ENCODE measurements at places on chromosomes 4 and X.
A peak's percentile ranks its signal among the peaks of the same experiment; 100 is the strongest.

DNA sequence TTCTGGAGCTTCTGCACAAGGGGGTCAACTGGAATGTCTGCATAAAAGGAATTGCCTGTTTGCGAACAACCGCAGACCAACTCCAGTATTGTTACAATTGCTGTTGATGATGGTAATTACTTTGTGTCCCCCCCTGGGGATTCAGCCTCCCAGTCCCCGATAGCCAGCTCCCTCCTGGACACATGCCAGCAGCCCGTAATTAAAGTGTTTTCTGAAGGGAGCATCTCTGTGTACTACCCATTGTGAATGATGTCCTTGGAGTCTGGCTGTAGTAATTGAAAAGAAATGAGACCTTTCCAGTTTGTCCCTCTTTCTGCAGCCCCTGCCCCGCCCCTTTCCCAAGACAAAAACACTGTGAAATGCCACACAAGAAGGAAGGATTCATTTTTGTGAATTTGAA, 377.1 kb upstream of the LCORL start:
- no peak for DNase-seq

DNA sequence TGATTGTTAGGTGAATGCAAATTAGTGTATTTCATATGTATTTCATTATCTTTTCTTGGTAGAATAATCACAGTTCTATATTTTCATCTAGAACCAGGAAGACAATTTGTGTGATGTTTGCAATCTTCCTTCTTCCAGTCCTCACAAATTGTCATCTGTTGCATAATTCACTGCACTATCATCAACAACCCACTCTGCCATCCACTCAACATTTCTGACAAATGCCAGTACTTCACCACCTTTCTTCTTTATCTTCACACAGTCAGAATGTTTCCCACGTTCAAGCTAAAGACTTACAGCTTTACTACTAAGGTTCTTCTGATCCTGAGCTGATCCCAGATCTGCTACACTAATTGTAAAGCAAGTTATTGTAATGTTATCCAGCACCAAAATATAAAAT, 107.8 kb downstream of the IQCM start:
- DNase-seq = no peak

- DNase-seq = no peak
Observed at GRCh38 chr4:9735515-9735914, 45.9 kb upstream of the DRD5 start.

- peak; percentile 18 for DNase-seq
Observed at GRCh38 chrX:40176351-40177116, 78.8 kb upstream of the BCOR start.

DNA sequence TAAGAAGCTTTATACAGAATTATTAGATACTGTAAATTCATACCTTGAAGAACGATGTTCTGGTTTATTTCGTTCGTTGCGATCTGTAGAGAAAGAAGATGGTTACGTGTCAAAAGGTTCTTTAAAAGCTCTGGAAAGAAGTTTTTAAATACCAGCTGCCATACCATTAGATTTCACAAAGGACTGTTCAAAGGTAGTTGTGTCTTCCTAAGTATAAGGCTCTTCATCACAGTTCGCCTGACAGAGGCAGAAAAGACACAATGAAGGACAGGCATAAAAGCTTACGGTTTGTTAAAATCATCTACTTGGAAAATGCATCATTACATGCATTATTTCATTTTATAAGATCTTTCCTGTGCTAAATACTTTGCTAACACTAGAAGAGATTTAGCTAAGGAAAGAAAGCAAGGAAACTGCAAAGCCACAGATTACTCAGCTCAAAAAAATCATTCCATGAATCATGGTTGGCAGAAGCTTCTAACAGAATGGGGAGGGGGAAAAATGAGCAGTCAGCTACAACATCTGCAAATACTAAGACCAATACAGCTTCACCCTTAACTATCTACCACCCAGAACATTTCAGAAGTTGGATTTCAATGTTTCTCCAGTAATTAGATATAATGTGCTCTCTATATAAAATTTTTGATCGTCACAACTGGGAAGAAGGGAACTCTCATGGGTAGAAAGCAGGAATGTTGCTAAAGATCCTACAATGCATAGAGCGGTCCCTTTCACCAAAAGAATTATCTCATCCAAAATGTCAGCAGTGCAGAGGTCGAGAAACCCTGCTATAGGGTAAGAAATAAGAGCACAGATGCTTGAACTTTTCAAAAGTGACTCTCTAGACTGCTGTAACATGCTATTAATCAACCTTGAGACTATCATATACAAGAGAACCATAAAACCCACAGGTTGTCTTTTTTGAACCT, 50.7 kb upstream of the PRSS48 start:
- DNase-seq = no peak

DNA sequence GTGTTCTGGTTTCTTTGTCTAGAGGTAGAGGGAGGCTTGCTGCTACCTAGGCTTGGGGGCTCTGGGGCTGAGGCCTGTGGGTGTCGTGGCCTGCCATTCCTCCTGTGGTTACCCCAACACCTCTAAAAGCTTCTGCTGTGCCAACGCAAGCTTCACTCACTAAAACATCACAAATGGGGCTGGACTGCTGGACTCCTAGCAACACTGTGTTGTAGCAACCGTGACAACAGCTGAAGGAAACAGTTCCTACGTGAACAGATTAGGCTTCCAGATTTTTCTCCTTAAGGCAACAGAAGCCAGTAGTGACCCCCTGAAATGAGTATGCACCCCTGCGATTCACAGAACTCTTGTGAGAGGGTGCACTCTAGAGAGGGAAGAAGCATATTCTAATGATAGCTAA, 138.3 kb upstream of the TEX13D start:
- DNase-seq = no peak

DNA sequence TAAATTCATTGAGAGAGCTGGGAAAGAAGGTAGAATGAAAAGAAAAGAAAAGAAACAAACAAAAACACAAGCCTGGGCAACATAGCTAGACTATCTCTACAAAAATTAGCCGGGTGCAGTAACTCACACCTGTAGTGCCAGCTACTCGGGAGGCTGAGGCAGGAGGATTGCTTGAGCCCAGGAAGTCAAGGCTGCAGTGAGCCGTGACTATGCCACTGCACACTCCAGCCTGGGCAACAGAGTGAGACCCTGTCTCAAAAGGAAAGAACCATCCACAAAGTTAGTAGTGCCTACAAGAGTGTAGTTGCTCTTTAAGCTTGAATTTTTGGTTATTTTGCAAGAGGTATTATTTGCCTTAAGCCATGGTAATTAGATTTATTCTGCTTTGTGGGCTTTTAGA, 157.7 kb downstream of the CBR4 start:
- no peak for DNase-seq

- DNase-seq = no peak
Observed at GRCh38 chrX:9560219-9560618, 95.4 kb downstream of the TBL1X start.

GRCh38 chrX:112527903-112528302, 151.8 kb downstream of the LHFPL1 start:
- DNase-seq = no peak

- DNase-seq = no peak
Observed at GRCh38 chr4:1242506-1243450, 6.2 kb downstream of the CTBP1 start.

- no peak for DNase-seq
Observed at GRCh38 chrX:144918936-144919335, 328.4 kb upstream of the SPANXN1 start.

DNA sequence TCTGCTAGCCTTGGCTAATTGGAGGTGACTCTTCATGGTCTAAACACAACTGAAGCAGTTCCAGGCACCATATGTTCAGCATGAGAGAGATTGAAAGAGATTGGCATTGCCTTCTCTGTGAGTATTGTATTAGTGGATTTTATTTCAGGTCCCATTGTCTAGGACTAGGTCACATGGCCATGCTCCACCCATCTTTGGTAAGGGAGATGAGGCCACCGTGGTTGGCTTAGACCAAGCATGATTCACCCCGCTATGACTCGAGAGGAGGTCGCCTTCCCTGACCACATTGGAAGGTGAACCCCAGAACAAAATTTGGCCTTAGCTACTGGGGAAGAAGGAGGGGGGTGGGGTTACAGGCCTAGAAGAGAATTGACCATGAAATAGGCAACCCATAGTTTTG, 109.9 kb upstream of the BCOR start:
- no peak for DNase-seq

- no peak for DNase-seq
Observed at GRCh38 chrX:96246436-96246835, 438.2 kb upstream of the DIAPH2 start.

- no peak for DNase-seq
Observed at GRCh38 chrX:38627683-38628082, 66.3 kb downstream of the TSPAN7 start.

GRCh38 chr4:25320773-25321172, 8.2 kb downstream of the ZCCHC4 start:
- no peak for DNase-seq

DNA sequence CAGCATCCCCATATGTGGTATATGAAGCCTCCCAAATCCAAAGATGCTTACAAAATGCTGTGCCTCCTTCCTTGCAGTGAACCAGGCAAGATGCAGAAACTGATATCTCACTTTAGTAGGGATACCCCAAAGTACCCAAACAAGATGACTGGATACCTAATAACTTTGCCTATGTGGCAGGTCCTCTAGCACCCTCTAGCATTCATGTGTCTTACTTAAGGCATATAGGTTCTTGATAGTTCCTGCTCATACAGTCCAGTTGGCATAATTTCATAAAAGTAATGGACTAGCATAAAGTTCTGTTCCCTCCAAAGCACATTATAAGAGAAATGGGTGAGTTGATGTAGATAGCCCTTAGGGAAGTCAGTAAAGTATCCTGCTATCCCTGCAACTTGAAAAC, 36.8 kb upstream of the SPP1 start:
- DNase-seq = no peak

GRCh38 chr4:77022560-77023179, 53.1 kb downstream of the CCNI start:
- DNase-seq = no peak

GRCh38 chr4:100486496-100486895, 31.3 kb downstream of the EMCN start:
- DNase-seq = peak; percentile 97
